ENCODE measurements at places on chromosomes 1 and 21.

GRCh38 chr1:101526813-101527212 is 290.0 kb downstream of the S1PR1 start:
- DNase-seq: no peak

DNA sequence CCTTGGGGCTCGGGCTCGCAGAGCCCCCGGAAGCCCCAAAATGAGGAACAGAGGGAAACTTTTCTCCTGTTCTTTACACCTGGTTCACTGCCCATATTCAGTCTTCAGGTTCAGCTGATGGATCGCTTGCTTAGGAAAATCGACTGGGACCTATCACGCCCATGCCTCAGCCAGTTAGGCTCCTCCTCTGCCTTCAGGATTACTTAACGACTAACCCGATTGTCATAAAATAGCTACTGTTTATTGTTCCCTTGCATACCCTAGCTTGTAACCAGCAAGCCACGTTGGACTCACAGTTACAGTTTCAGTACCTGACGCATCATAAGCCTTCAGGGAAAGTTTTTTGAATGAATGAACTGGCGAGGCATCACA is 692 bp downstream of the TARDBP start:
- DNase-seq: no peak

- DNase-seq: no peak
Observed at GRCh38 chr1:22868331-22868730, 104.3 kb downstream of the LACTBL1 start.

DNA sequence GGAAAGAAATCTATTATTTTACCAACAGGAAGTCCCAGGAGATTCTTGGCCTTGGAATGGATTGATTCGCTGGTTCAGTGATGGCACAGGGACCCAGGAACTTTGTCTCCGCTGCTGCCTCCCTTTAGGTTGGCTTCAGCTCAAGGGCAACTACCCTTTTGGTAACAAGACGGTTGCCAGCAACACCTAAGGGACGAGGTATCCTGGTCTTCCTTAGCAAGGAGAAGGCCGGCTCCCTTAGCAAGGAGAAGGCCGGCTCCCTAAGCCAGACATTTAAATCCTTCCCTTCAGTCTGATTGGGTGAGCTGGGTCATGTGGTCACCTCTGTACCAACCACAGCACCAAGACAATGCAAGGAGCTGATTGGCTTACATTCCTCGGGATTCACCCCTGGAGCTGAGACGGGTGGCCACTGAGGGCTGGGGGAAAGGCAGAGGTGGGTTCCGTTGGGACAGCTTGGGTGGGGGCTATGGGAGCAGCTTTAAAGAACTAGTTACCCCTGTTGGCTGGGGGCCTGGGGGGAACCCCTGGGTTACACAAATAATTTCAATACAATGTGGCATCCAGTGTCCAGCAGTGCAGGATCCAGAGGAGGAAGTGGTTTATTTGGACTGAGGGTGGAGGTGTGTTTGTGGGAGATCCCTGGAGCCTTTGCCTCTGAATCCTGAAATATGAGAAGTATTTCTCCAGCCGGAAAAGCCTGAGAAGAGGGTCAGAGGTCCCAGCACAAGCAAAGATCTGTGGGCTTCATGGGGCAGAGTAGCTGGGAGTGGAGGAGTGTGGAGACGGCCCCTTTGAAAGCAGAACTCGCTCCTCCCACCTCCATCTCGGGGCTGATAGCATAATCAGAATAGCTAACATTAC is 20.7 kb upstream of the CLIC4 start:
- no peak for DNase-seq

GRCh38 chr1:67274623-67275325 is 32.9 kb upstream of the IL12RB2 start:
- no peak for DNase-seq

GRCh38 chr1:4573526-4573925 is 80.9 kb upstream of the AJAP1 start:
- no peak for DNase-seq

Data from suppressor macrophage treated with lipopolysaccharide for 1 hour (primary cell).